Urinary bladder (tissue), 4 donors: ENCODE measurements at places on chromosomes 3 and 15. TPM values are rescaled to one million over a fixed set of nuclear protein-coding genes. Genes with fewer than 3 reads are reported as not detected.

Gene MITF
- total RNA-seq: 13.6 TPM

Gene NR2E3
- 2.3 TPM for total RNA-seq

Gene HMG20A
- total RNA-seq: 52.1 TPM

Gene KIF7
- 9.4 TPM for total RNA-seq

Gene RPL4
- total RNA-seq: 2,996 TPM

Gene KY
- total RNA-seq: 4.9 TPM

Gene RARRES1
- 26.3 TPM for total RNA-seq

Gene CSPG4
- 30.6 TPM for total RNA-seq

- DNase-seq: no peak
Measured at GRCh38 chr15:67678089-67678488, 135.6 kb downstream of the MAP2K5 start.

DNA sequence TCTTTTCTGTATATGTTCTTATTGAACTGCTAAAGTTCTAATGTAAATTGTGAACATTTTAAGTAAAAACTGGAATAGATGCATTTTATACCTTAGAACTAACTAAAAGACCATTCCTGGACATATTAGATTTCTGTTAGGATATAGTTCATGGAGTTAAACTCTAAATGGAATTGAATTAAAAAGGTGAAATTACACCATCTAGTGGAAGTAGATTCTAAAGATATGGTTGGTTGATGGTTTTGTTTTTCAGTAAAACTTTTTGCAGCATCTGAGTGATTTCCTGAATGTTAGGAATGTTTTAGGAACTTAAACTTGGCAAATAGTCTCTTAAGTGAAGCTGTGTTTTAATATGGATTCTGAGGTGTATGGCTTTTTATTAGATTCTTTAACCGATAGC lies 96.8 kb downstream of the SLMAP start:
- no peak for DNase-seq

- no peak for DNase-seq
Measured at GRCh38 chr3:105707009-105707408, 161.8 kb downstream of the CBLB start.

- DNase-seq: no peak
Measured at GRCh38 chr15:35624881-35625280, 78.9 kb upstream of the DPH6 start.

GRCh38 chr15:58457466-58457965 lies 25.7 kb downstream of the LIPC start:
- no peak for DNase-seq

DNA sequence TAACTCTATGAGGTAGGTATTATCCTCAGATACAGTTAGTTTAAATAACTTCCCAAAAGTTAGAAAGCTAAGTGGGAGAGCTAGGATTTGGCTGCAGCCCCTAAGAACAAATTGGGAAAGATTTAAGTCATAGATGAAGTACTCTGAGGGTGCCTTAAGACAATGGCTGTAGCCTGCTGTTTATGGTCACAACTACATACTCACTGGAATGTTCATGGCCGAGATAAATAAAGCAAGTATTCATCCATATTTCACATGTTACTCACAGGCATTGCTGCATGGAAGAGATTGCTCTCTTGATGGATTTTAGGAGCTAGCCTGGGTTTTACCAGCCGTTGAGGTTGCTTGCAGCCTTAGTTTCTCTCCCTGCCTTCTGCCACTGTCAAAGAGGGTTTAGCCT lies 145.0 kb downstream of the CMSS1 start:
- DNase-seq: no peak

DNA sequence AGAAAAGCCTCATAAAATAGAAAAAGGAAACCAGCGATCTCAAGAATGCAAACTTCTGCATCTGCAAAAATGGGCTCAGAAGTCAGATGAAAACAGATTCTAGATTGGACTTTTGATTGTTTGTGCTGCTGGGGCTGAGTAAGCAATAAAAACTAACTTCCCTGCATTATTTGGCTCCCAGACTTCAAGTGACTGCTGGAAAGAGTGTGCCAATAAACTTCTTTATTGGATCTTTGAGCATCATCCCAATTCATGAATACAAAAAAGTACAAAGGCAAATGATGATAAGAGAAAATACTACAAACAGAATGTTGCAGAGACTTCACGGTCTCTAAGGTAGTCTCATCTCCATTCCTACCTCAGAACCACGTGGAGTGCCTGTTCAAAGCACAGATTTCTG lies 97.9 kb downstream of the FGF12 start:
- no peak for DNase-seq

- DNase-seq: no peak
Measured at GRCh38 chr3:144187531-144188210, 216.0 kb downstream of the DIPK2A start.

GRCh38 chr15:75034615-75035014 lies 11.2 kb downstream of the PPCDC start:
- DNase-seq: no peak

GRCh38 chr3:32577174-32577573 lies 6.5 kb upstream of the DYNC1LI1 start:
- DNase-seq: no peak

DNA sequence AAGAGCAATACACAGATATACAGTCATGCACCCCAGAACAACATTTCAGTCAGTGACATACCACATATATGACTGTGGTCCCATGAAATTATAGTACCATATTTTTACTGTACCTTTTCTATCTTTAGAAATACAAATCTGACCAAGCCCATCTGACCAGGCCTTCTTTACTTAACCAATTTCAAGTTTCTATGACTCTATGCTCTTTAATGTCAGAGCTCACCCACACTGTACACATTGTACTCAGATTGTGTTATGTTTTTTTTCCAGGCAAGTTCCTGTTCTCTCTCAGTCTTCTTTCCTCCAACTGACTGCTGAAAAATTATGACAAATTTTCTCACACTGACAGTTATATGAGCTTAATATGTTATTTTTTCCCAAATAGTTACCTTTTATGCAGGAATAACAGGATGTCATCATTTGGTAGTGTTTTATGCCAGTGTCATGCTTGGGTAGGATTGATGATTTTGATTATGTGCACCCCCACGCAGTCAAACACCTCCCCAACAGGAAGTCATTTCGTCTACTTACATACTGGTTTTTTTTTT lies 8.0 kb upstream of the CBLB start:
- no peak for DNase-seq

- no peak for DNase-seq
Measured at GRCh38 chr3:185411133-185411532, 48.2 kb downstream of the MAP3K13 start.

DNA sequence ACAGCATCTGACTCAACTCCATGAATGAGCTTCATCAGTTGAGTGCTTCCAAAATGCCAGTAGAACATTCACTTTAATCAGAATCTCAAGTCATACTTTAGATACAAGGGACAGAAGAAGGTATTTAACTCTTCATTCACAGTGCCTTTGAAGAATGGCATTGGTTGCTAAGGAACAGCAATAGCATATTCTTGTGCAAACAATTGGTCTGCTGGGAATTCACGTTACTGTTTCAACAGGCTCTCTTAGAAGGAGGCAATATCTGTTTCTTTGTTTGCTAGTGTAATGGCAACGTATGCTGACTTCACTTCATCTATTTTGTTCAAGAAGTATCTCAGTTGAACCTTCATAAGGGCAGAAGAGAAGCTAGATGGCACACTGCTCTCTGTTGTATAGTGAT lies 113.9 kb downstream of the TMEM108 start:
- no peak for DNase-seq

GRCh38 chr3:195068084-195069080 lies 202.6 kb downstream of the XXYLT1 start:
- no peak for DNase-seq

DNA sequence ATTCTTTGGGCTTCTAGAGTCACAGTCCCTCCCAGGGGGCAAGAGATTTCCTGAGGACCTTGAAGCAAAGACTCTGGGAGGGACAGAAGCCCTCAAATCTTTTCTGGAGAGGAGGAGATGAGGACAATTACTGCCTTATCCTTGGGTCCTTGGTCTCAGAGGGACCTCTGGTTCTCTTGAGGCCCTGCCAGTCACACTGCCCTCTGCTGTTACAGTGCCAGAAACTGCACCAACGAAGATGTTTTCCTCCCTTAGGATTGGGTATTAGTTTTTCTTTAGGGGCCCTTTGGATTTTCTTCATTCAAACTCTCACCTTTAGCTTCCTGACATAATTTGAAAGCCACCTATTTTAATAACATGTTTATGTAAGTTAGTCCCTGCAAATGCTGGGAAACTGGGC lies 58.2 kb upstream of the SCN5A start:
- no peak for DNase-seq

- no peak for DNase-seq
Measured at GRCh38 chr3:140225996-140226395, 291.0 kb downstream of the CLSTN2 start.

GRCh38 chr3:168049367-168049974 lies 46.3 kb downstream of the GOLIM4 start:
- no peak for DNase-seq
